ENCODE measurements at places on chromosomes 2 and 18.
A peak's percentile ranks its signal among the peaks of the same experiment; 100 is the strongest.

DNA sequence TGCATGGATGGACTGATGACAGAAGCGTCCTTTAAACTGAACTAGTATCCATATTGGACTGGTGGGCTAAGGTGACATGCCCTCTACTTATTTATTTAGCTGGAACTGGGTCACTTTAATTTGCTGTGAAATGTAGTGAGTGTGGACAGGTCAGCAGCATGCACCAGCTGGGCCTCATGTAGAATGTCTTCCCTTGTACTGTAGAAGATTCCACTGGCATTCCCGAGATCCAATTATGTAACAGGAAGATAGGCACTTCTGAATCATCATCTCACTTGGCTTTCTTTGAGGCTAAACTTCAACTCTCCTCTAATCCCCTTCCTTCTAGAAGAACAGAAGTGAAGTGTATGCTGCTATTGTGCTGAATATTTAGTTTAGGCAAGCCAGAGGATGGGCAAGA is 296.2 kb downstream of the SLC8A1 start:
- no peak for DNase-seq

GRCh38 chr2:96093528-96093927 is 22.8 kb downstream of the ADRA2B start:
- DNase-seq, result no peak

GRCh38 chr2:120452945-120453634 is 107.2 kb downstream of the INHBB start:
- no peak for DNase-seq

- peak; percentile 73 for DNase-seq
Measured at GRCh38 chr2:234288974-234289455, 207.9 kb downstream of the ARL4C start.

DNA sequence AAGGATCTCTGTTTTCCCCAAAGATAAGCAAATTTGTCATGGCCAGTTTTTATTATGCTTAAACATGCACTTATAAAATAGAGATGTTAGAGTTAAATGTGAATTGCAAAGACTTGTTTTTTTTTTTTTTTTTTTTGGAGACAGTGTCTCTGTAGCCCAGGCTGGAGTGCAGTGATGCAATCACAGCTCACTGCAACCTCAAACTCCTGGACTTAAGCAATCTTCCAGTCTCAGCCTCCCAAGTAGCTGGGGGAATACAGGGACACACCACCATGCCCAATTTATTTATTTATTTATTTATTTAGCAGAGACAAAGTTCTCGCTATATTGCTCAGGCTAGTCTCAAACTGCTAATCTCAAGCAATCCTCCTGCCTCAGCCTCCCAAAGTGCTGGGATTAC is 15.1 kb downstream of the PHOSPHO2 start:
- DNase-seq, result no peak

DNA sequence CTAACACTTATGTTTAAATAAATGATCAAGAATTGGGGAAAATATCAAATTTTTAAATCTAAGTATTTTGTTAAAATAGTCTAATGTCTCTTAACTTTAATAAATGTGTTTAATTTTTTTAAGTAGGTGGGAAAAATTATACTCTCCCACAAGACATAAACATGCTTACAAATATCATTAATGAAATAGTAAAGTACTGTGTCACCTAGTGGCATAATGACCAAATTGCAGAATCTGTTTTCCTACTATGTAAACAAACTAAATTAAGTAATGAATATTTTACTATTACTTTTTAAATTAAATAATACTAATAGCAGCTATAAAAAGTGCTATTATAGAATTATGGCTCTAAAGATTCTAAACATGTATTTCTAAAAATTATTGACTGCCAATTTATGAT is 52.0 kb upstream of the CHAC2 start:
- peak; percentile 10 for DNase-seq

- DNase-seq, result no peak
Measured at GRCh38 chr2:9895669-9896590, 52.7 kb downstream of the TAF1B start.

- DNase-seq, result no peak
Measured at GRCh38 chr18:44870631-44871502, 190.2 kb downstream of the SETBP1 start.

DNA sequence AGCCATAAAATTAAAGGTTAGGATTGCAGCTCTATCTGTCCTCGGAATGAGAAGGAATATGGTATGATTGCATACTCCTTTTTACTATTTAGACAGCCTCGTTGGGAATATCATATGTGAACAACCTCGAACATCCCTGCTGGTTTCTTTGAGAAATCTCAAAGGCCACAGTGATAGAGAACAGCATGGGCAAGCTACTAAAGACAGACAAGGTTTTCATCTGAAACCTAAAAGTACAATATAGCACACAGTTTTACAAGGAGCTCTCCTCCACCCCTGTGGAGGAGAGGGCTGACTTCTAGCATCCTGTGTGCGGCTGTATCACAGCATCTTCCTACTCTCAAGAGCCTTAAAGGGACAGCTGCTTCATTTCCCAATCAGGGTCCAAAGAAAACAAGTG is 104.3 kb downstream of the VWC2L start:
- DNase-seq, result no peak

DNA sequence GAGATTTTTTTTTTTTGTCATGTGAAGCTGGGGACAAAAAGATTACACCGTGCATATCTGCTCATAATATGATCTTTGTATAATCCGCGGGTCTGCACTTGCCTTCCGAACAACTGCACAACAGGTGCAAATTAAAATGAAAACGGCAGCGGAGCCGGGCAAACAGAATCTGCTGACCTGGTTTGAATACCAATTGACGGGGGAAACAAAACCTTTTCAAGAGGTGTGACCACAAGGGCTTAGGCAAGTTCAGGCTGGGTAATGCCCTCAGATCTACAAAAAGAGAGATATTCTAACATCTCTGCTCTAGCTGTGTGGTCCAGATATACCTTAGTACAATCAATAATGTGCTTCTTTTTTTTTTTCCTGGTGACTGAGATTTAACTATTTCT is 88.5 kb downstream of the ZEB2 start:
- no peak for DNase-seq

GRCh38 chr18:31710826-31711225 is 26.4 kb upstream of the B4GALT6 start:
- no peak for DNase-seq

- DNase-seq, result peak; percentile 24
Measured at GRCh38 chr18:3683483-3683882, 233.5 kb downstream of the TGIF1 start.

- DNase-seq, result no peak
Measured at GRCh38 chr18:79479761-79480161, 84.0 kb downstream of the NFATC1 start.

- DNase-seq, result peak; percentile 54
Measured at GRCh38 chr2:164542581-164543021, 78.7 kb downstream of the GRB14 start.

GRCh38 chr2:241618296-241618805 is 18.6 kb downstream of the THAP4 start:
- no peak for DNase-seq

DNA sequence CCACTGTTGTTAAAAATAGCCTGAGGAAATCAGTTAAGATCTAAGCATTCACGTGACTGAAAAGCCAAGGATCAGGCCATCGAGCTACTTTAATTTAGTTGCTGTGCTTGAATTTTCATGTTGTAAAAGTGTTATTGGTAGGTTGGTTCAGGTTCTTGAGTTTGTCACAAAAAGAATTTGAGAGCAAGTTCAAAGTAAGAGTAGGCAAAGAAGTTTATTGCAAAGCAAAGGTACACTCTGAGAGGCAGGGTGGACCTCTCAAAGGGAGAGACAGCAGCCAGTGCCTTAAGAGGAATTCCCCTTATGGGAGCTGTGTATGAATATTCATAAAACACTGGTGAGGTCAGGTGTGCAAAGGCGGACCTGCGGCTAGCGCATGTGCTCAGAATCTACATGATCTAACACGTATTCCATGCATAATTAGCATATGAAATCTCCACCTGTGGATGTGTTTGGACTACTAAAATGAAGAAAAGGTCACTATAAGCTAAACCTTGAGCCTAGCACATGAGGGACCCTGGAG is 236.5 kb downstream of the NDUFA10 start:
- DNase-seq, result no peak

Measured in HT-29 (cell line).